ENCODE measurements at places on chromosomes 7 and 10.

- no peak overlapping the region for H3K4me3 ChIP-seq
- DNase-seq, result no peak
- H3K27ac ChIP-seq, result no peak overlapping the region
- H3K4me1 ChIP-seq, result no peaks in the 10 kb centered on the region
- H3K36me3 ChIP-seq, result peaks cover 37% of the 10 kb centered on the region
These were observed 28.2 kb downstream of the TAS2R41 start for GRCh38 chr7:143505838-143506237.

- no peak for DNase-seq
- no peak overlapping the region for H3K27ac ChIP-seq
- no peak overlapping the region for H3K4me3 ChIP-seq
These were observed 142.6 kb upstream of the SORCS3 start for GRCh38 chr10:104498347-104499081.

DNA sequence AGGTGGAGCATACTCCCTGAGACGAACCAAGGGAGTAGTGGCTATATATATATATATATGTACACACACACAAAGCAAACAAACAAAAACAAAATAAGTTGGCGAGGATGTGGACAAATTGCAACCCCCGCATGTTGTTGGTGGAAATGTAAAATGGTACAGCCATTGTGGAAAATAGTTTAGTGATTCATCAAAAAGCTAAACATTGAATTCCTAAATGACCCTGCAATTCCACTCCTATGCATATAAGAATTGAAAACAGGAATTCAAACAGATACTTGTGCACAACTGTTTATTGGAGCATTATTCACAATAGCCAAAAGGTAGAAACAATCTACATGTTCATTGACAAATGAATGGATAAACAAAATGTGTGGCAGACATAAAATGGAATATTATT is 407.9 kb downstream of the KCNMA1 start:
- H3K27me3 ChIP-seq, result no peaks in the 10 kb centered on the region
- peaks cover 2% of the 10 kb centered on the region for H3K4me1 ChIP-seq
- no peaks in the 10 kb centered on the region for H3K36me3 ChIP-seq
- H3K27ac ChIP-seq, result no peak overlapping the region
- no peak overlapping the region for H3K4me3 ChIP-seq

GRCh38 chr7:118349604-118350003 is 125.1 kb downstream of the ANKRD7 start:
- H3K4me3 ChIP-seq, result no peak overlapping the region
- H3K27ac ChIP-seq, result no peak overlapping the region

DNA sequence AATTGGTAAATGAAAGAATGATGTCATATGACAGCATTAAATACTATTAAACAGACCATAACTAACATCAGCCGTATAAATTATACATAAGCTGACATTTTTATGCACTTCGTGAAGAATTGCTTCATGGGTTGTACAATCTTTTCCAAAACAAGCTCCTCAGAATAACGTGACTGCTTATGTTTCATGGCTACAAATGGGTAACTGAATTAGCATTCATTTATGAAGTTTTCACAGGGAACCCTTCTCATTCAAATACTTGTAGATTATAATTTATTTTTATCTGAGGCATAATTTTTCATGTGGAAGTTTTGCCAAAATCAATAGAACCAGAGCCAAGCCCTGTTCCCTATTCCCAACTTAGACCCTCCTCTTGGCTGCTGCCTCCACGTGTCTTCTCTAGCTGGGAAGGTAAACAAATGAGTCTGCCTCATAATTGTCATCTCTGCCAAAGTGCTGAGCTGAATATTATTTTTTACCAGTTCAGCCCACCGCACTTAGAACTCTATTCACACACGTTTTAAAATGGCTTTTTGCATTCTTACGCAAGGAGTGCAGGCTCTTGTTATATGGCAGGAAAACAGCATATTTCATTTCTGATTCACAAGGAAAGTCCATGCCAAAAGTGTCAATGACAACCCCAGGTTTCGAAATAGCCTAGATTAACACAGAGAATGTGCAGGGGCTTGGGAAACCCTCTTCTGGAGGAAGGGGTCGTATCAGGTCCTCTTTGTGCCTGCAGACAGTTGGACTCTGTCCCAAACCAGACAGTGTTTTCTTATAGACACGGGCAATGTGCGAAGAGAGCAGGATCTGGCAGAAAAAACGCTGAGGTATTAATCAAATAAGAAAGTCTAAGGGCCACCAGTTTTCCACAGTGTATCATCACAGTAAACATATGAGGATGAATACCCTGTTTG is 370.7 kb upstream of the MGMT start:
- no peaks in the 10 kb centered on the region for H3K36me3 ChIP-seq
- no peaks in the 10 kb centered on the region for H3K27me3 ChIP-seq
- H3K4me1 ChIP-seq, result peaks cover 26% of the 10 kb centered on the region
- H3K4me3 ChIP-seq, result no peak overlapping the region
- H3K27ac ChIP-seq, result no peak overlapping the region

- no peak overlapping the region for H3K27ac ChIP-seq
- peaks cover 9% of the 10 kb centered on the region for H3K4me1 ChIP-seq
- H3K4me3 ChIP-seq, result no peak overlapping the region
- H3K36me3 ChIP-seq, result no peaks in the 10 kb centered on the region
- no peak for DNase-seq
These were observed 128.6 kb upstream of the LRRN3 start for GRCh38 chr7:110962374-110962773.

DNA sequence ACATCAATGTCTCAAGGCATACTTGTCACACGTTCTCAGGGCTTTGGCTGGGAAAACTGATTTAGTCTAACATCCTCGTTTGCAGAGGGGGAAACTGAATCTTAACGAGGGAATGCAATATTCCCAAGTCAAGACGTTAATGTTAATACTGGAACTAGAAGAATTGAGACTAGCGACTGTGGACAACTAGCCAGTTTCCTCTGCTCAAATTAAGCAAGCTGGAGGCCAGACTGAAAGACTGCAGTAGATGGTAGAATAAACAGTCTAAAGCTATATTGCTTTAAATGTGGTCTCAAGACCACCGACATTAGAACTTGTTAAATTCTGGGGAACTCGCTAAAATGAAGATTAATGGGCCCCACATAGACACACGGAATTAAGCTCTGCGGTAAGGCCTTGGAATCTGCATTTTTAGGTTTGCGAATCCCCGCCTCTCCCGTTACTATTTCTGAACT is 639 bp upstream of the TFAM start:
- H3K4me3 ChIP-seq, result peak overlapping the region; percentile 98
- peak overlapping the region; percentile 97 for H3K27ac ChIP-seq
- no peak for DNase-seq
- H3K36me3 ChIP-seq, result peaks cover 7% of the 10 kb centered on the region

DNA sequence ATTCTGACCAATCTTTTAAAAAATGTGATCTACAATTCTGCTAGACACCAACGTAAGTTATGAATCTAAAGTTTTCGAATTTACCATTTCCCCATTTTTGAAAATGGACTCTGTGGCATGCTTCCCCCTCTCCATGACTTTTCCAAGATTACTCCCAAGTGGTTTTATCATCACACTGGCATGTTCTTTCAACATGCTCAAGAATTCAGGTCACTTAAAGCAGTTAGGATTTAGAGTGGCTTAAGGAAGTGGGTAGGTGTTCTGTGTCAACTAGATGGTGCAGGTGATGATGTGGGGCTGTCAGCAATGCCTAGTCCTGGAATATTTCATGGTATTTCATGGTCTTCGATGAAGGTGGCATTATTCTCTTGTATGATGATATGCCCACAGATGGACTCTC is 164.0 kb upstream of the ASAH2 start:
- peaks cover 25% of the 10 kb centered on the region for H3K4me1 ChIP-seq
- H3K27me3 ChIP-seq, result no peaks in the 10 kb centered on the region
- H3K27ac ChIP-seq, result no peak overlapping the region
- H3K36me3 ChIP-seq, result peaks cover 6% of the 10 kb centered on the region
- H3K4me3 ChIP-seq, result no peak overlapping the region
- no peak for DNase-seq

GRCh38 chr10:48411510-48411909 is 105.0 kb downstream of the MAPK8 start:
- H3K27me3 ChIP-seq, result no peaks in the 10 kb centered on the region
- H3K4me1 ChIP-seq, result peaks cover 4% of the 10 kb centered on the region
- H3K4me3 ChIP-seq, result no peak overlapping the region
- H3K36me3 ChIP-seq, result peaks cover 20% of the 10 kb centered on the region

DNA sequence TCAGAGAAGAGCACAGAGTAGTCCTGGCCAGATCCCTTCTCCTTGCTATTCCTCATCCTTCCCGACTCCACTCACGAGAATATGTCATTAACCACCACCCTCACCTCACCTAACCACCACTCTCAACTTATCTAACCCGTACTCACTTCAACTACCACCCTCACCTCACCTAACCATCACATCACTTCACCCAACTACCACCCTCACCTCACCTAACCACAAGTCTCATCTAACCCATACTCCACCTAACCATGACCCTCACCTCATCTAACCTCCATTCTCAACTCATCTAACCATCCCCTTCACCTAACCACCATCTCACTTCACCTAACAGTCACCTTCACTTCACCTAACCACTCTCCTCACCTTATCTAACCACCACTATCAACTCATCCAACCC is 85.0 kb downstream of the VIPR2 start:
- no peak for DNase-seq
- H3K4me1 ChIP-seq, result no peaks in the 10 kb centered on the region
- H3K27me3 ChIP-seq, result no peaks in the 10 kb centered on the region
- no peak overlapping the region for H3K27ac ChIP-seq

DNA sequence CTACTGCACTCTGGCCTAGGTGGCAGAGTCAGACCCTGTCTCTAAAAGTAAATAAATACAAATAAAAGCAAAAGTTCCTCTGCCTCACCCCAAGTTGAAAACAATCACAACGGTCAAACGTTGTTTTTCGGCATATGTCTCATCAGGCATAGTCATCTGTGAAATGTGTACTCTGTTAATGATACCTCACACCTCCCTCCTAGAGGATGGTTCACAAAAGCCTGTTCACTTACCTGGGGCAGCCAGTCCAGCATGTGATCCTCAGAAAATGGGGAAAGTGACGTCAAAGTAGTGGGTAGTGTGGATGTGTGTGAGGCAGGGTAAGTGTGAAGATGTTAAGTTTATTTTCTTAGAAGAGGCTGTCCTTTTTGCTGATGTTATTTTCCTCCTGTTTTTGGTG is 254.0 kb upstream of the LRGUK start:
- H3K4me1 ChIP-seq, result peaks cover 43% of the 10 kb centered on the region
- H3K36me3 ChIP-seq, result no peaks in the 10 kb centered on the region

DNA sequence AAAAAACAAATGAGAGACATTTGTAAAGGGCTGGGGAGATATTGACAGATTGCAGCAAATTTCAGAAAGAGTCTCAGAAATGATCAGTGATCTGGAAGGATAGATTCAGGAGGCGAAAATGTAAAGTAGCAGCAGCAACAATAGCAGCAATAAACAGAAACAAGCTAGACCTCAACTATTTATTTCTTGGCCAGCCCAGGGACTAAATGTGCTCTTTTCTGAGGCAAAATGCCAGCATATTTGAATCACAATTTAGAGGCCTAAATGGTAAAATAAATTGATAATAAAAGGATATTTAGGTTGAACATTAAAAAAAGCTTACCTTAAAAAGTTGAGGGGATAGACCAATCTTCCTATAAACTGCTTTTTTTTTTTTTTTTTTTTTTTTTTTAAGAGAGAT is 134.6 kb upstream of the ITGB1 start:
- peaks cover 1% of the 10 kb centered on the region for H3K27me3 ChIP-seq
- no peak overlapping the region for H3K27ac ChIP-seq
- no peak for DNase-seq
- peaks cover 22% of the 10 kb centered on the region for H3K4me1 ChIP-seq

GRCh38 chr7:106270122-106270977 is 14.4 kb downstream of the NAMPT start:
- no peaks in the 10 kb centered on the region for H3K27me3 ChIP-seq
- no peak for DNase-seq
- H3K27ac ChIP-seq, result no peak overlapping the region
- peaks cover 2% of the 10 kb centered on the region for H3K4me1 ChIP-seq
- H3K36me3 ChIP-seq, result peaks cover 78% of the 10 kb centered on the region

- DNase-seq, result no peak
- H3K27ac ChIP-seq, result no peak overlapping the region
- no peaks in the 10 kb centered on the region for H3K36me3 ChIP-seq
- H3K4me1 ChIP-seq, result no peaks in the 10 kb centered on the region
- H3K27me3 ChIP-seq, result peaks cover 3% of the 10 kb centered on the region
- H3K4me3 ChIP-seq, result no peak overlapping the region
These were observed 123.2 kb downstream of the ANK3 start for GRCh38 chr10:60266513-60266912.

DNA sequence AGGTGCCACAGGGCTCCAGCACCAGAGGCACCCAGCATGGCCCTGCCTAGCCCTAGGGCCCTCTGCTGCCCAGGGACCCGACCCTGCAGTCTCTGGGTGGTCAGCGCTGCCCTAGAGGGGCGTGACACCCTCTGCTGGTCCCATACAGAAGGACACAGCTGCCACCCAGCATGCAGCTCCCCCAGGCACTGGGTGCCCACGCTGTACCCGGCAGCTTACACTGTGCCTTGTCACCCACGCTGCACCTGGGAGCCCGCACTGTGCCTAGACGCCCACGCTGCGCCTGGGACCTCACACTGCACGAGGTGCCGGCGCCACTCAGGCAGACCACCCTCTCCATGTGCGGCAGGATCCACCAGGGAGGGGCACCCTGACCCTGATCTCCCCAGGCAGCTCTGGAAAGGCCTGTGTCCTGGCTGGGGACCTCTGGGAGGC is 55.2 kb downstream of the PWWP2B start:
- no peaks in the 10 kb centered on the region for H3K27me3 ChIP-seq
- H3K4me1 ChIP-seq, result peaks cover 32% of the 10 kb centered on the region
- no peak for DNase-seq
- H3K27ac ChIP-seq, result peak overlapping the region; percentile 96
- H3K4me3 ChIP-seq, result peak overlapping the region; percentile 45

DNA sequence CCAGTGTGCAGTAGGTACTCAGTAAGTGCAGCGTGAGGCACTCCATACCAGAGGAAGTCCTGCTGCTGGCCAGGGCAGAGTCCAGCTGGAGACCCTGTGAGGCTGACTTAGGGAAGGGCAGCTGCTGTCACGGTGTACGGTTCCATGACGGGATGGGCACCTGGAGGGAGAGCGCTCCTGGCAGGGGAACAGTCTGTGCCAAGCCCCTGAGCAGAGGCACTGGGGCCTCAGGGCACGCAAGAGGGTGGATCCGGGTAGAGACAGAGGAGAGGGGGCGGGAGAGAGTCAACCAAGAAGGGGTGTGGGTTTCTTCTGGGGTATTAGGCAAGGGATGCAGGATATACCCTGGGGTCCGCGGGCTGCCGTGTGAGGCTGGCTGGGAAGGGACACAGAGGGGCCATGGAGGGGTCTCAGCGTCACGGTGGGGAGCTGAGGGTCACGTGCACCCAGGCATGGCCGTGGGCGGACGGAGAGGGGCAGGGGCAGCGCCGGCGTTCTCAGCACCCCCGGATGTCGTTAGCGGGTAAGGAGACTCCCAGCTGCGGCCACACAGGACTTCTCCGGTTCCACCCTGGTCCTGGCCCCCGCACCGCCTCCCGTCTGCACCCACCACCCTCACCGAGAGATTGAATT is 70.5 kb downstream of the MICALL2 start:
- no peak overlapping the region for H3K4me3 ChIP-seq
- H3K27ac ChIP-seq, result no peak overlapping the region
- H3K36me3 ChIP-seq, result peaks cover 2% of the 10 kb centered on the region
- peaks cover 4% of the 10 kb centered on the region for H3K4me1 ChIP-seq
